ENCODE measurements at places on chromosomes 6 and 20.

GRCh38 chr6:33957892-33958525 is 154.2 kb upstream of the MLN start:
- DNase-seq = no peak

- DNase-seq = no peak
Observed at GRCh38 chr6:137323860-137324259, 104.7 kb upstream of the IFNGR1 start.

DNA sequence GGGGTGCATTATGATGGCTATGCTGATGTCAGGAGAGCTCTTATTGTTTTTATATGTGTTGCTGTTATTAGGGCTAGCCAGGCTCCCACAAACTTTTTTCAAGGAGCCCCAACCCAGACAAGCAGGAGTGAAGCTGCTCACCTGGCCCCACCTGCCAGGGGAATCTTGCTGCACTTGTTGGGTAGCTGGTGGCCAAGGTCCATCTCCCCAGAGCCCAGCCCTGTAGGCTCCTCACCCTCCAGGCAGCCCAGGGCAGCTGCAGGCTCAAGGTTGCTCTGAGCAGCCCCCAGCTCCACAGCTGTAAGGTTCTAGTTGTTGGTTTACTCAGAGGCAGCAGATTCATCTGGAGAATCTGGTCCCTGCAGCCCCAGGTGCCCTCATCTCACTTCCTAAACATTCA is 46.8 kb upstream of the SIRPA start:
- no peak for DNase-seq

DNA sequence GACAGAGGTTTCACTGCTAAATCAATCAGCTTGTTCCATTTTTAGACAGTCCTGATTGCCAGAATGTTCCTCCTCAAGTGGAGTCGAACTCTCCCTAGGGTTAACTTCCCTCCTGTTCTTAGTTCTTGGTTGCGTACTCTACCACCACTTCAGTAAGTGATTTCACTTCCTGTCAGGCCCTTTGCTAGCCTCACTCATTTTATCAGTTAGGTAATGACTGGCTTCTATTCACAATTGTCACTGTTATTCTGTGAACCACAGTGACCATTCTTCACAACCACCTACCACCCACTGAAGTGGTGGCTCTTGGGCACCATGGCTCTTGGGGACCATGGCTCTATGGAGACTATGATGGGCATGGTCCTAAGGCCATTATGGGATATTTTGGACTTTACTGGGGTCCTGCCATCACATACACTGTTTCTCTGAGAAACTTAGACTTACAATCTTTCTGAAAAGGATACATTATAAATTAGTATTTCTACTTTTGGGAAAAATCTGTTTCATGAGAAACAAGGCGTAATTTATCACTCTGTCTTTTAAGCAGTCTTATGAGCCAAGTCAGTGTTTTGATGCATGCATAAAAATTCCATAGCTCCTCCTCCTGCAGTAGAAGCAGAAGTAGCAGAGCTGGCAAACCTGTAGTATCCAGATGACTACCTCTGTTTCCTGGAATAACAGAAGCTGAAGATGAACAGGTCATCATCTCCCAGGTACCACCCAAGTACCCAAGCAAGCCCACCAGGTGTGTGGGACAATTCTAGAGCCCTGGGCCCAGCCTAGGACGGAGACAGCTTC is 66.3 kb downstream of the ATXN1 start:
- DNase-seq = no peak

- DNase-seq = no peak
Observed at GRCh38 chr6:101011186-101011585, 130.1 kb upstream of the ASCC3 start.

- no peak for DNase-seq
Observed at GRCh38 chr6:14129575-14129974, 12.0 kb downstream of the CD83 start.

- no peak for DNase-seq
Observed at GRCh38 chr6:145087034-145087433, 648.3 kb downstream of the EPM2A start.

DNA sequence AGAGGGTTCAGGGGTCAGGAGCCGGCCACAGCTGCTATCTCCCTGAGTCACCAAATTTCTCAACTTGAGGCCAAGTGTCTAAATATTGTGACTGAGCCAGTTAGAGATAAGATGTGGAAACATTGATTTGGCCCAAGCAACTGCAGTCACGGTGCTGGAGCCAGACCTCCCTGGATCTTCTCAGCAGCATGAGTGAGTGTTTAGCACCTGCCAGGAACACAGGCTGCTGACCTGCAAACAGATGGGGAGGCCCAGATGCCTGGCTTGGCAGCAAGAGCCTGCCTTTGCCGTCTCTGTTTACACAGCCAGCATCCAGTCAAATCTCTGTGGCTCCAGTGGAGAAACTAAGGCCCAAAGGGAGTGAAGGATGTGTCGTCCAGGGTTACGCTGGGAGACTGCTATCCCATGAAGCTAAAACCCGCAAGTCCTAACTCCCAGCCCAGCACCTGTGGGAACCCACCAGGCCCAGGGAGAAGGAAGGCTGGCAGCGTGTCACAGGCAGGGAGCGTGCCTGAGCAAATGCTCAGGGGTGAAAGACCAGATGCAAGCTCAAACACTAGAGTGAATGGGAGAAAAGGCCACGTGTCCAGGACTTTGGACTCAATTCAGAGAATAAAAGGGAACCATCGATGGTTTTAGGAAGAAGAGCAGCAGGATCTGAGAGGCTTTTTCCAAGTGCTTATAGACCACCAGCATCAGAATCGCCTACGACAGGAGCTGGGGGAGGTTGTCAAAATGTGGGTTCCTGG is 15.9 kb upstream of the PTGIS start:
- no peak for DNase-seq

DNA sequence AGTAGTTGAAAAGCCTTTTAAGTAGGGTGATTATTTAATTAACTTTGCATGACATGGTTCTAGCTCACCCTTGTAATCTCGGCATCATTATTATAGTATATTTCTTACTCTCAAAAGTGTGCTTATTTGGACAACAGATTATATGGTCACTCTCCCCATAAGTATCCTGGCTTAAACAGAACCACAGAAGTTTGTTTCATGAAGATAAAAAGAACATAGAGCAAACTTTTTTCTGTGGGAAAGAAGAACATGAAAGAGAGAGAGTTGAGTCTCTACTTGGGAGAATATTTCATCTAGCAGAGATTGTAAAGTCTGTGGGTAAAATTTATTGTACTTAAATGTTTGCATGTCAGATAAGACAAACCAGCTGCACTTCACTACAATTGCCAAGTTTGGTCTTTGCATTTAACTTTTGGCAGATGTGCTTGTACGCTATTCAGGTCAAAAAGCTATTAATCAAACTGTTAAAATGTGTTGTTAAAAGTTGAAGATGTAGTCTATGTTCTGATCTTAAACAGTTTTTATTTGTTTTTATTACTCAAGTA is 33.4 kb upstream of the PRIM2 start:
- no peak for DNase-seq

DNA sequence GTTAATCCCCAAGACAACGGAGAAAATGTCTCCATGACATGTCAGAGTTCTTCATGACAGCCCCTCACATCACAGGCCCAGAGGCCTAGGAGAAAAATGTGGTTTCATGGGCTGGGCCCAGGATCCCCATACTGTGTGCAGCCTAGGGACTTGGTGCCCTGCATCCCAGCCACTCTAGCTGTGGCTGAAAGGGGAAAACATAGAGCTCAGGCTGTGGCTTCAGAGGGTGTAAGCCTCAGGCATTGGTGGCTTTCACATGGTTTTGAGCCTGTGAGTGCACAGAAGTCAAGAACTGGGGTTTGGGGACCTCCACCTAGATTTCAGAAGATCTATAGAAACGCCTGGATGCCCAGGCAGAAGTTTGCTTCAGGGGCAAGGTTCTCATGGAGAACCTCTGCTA is 122.8 kb downstream of the FHL5 start:
- no peak for DNase-seq

Data from activated naive CD4-positive, alpha-beta T cell (primary cell).